ENCODE measurements at places on chromosomes 2 and 18.
A peak's percentile ranks its signal among the peaks of the same experiment; 100 is the strongest.

- peak; percentile 7 for DNase-seq
These were observed 103.3 kb upstream of the VRK2 start for GRCh38 chr2:57943315-57943714.

DNA sequence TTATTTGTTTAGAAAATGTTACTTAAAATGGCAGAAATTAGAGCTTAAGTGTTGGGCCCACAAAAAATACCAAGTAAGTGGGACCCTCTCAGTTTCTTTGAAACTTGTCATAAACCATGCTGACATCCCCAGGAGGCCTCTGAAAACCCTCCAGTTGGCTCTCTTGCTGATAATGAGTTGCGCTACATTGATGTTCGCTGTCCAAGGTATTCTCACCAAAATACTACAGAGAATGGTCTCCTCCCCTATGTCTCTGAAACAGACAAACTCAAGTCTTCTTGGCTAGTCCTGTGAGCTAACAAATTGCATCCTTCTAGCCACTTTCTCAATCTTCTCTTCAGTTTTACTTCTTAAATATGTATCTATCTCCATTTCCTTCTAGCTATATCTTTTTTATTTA is 669.4 kb downstream of the IRS1 start:
- DNase-seq = peak; percentile 24

DNA sequence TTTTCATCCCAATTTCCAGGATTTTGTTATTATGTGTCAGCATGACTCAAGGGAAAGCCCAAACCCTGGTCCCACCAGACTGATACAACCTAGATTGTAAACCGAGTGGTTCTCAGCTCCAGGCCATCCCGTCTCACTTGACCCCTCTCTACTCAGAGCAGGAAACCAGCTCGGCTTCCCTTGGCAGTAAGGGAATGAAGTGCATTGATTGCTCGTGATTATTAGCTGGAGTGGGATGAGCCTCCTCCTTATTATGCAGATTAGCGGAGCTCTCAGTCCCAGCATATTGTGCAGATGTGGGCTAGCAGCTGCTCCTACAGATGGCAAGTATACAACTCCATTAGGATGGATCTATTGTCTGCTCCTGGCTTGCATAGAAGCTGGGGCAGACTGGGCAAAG is 167.6 kb downstream of the LNPK start:
- DNase-seq = peak; percentile 37

DNA sequence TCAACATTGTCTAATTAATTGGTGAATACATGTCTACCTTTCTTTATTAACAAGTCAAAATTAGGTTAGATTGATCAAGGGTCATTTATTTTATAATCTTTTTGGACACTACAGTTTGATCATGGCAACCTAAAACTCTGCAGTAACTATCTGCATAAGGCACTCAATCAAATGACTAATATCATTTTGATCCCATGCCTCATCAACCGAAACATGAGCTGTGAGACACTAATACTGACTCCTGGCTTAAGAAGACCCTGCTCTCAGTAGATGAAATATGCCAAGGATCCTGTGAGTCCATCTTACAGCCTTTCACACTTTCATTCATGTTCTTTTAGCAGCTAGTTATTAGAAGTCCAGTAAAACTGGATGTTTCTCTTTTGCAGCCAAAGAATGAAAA is 169.4 kb upstream of the CAVIN2 start:
- no peak for DNase-seq

GRCh38 chr18:63677500-63678225 is 16.0 kb upstream of the SERPINB3 start:
- no peak for DNase-seq

DNA sequence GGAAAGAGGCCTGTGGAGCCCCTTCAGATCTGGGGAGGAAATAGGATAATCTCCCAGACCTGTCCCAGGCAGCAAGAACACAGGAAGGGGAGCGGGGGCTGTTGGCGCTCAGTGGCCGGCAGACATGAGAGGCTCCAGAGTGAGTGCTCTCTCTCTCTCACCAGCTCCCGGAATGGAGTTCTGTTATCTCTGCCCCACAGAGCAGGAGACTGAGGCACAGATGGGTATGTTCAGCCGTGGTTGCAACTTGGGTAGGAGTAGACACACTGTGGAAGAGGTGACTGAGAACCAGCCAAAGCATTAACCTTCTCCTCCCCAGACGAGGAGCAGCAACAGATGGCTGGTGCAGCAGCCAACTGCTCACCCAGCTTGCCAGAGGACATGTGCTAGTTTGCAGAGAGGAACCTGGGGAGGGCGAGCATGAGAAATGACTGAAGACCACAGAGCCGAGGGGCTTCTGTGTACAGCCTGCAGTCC is 82.0 kb downstream of the NRP2 start:
- DNase-seq = no peak

GRCh38 chr2:145617906-145618305 is 1098.0 kb upstream of the ZEB2 start:
- no peak for DNase-seq

- no peak for DNase-seq
These were observed 106.4 kb downstream of the KCNH7 start for GRCh38 chr2:162731917-162732804.

- DNase-seq = no peak
These were observed 157.9 kb downstream of the GULP1 start for GRCh38 chr2:188449561-188449960.

- peak; percentile 36 for DNase-seq
These were observed 15.8 kb downstream of the DYNAP start for GRCh38 chr18:54606835-54607212.

DNA sequence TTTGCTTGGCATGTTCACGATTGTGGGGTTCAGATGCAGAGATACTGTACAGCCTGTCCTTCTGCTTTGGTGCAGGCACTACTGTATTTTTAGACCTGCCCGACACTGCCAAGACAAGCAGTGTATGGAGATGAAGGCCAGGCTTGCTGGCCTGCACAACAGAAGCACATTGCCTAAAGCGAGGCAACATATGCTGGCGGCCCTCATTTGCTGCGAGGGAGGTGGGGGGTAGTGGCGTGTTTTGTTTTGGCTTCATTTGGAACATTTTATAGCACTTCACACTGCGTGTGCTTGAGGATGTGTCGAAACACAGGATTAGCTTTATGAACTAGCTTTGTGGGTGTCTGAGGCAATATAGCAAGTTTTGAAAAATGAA is 27.0 kb downstream of the TMEM182 start:
- no peak for DNase-seq

Measured in GM23338 (cell line).